Stimulated activated CD4-positive, alpha-beta T cell treated with anti-CD3 and anti-CD28 coated beads, Interleukin-1b, Interleukin-23, amount 100 ng/mL, for 48 hours (primary cell): ENCODE measurements at places on chromosomes 16 and 17.
A peak's percentile ranks its signal among the peaks of the same experiment; 100 is the strongest.

DNA sequence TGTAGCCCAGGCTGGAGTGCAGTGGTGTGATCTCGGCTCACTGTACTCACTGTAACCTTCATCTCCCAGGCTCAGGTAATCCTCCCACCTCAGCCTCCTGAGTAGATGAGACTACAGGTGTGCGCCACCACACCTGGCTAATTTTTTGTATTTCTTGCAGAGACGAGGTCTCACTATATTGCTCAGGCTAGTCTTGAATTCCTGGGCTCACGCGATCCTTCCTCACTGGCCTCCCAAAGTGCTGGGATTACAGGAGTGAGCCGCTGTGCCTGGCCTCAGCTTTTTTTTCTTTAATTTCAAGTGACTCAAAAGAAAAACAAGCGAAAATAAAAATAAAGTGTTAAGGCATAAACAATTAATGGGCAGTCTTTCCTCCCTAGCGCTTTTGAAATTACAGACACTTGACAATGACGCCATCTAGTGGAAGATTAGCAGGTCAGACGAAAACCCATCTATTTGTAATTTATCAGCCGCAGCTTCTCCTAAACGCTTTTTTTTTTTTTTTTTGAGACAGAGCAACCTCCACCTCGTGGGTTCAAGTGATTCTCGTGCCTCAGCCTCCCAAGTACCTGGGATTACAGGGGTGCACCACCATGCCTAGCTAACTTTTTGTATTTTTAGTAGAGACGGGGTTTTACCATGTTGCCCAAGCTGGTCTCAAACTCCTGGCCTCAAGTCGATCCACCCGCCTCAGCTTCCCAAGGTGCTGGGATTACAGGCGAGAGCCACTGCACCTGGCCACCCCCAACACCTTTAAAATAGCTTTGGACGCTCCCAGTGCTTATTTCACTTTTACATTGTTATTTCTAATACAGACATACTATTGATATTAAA lies 28.1 kb upstream of the PECAM1 start:
- DNase-seq, result no peak

- DNase-seq, result peak; percentile 88
Observed at GRCh38 chr16:70737377-70738082, 51.7 kb upstream of the MTSS2 start.

- no peak for DNase-seq
Observed at GRCh38 chr16:84502581-84502980, 1.9 kb downstream of the MEAK7 start.

GRCh38 chr16:85615852-85616606 lies 2.9 kb downstream of the GSE1 start:
- DNase-seq, result peak; percentile 76

DNA sequence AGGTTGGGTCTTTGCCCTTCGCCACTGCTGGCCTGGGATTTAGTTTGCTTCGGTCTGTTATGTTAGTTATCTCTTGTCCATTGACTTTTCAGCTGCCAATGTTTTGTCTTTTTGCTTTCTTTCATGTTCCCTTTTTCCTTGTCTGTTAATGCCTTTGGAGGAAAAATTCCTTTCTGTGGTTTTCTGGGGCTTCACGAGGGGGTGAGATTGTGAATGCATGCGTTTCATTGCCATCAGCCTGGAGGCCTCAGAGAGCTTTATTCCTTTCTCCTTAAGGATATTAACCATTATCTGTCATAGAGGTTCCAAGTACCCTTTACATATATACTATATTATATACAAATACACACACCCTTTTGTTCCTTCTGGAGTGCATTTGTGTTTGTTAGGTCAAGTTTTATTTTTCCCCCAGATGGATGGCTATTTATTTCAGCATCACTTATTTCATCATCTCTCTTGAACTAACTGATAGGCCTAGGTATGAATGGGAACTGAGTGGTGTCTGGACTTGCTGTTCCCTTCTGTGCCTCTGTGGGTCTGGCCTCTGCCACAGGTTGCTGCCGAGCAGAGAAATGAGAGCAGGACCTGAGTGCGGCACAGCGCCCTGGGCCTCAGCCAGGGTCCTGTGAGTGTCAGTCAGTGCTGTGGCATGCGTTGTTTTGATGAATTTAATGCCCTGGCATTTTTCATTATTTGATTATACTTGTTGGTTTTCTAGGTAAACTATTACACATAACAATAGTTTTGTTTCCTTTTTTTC lies 193.4 kb downstream of the LGALS9B start:
- peak; percentile 14 for DNase-seq

GRCh38 chr17:34847938-34848337 lies 113.3 kb downstream of the CCT6B start:
- DNase-seq, result no peak

DNA sequence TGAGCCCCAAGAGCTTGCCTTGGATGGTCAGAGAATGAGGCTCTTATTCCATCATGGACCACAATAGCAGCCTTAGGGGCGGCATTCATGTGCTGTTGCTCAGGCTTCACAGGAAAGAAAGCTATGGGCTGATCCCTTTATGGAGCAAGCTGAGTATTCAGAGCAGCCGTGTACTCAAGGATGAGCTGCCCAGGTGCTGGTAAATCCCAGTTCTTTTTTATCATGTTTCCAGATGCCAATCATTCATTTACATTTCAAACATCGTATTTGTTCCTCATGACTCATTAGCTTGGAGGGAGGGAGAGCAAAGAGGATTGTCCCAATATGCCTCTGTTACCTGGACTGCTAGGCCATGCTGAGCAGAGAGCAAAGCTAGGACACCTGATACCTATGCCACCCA lies 475.7 kb downstream of the SHISA9 start:
- no peak for DNase-seq

DNA sequence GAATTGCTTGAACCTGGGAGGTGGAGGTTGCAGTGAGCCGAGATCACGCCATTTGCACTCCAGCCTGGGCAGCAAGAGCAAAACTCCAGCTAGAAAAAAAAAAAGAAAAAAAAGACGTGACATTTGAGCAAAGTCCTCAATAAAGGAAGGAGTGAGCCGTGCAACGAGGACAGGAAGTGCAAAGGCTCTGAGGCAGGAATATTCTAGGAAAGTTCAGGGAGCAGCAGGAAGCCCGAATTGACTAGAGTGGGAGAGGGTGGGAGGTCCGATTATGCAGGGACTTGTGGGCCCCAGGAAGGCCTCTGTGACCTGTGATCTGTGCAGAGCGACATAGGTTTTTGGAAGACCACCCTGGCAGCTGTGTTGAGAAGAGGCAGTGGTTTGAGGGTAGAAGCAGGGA lies 8.6 kb upstream of the LASP1NB start:
- no peak for DNase-seq

DNA sequence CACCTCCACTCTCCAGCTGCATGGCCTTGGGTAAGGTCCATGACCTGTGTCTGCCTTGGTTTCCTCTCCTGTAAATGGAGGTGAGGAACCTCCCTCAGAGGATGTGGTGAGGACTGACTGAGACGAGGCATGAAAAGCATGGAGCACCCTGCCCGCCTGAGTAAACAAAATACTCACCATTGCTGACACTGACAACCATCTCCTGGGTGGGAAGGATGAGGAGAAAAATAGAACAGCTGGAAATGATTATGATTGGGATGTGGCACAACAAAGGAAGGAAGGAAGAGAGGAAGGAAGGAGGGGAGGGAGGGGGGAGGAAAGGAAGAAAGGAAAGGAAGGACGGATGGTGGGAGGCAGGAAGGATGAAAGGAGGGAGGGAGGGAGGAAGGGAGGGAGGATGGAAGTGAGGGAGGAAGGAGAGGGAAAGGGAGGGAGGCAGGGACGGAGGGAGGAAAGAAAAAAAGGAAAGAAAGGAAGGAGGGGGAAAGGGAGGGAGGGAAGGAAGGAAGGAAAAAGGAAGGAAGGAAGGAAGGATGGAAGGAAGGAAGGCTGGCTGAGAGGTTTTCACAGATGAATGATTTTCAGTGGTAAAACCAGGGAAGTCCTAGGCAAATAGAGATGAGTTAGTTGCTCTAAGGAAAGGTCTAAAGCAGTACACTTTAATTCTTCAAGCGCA lies 276.5 kb upstream of the XYLT1 start:
- DNase-seq, result no peak

- DNase-seq, result peak; percentile 84
Observed at GRCh38 chr16:79267781-79268180, 332.8 kb downstream of the MAF start.

DNA sequence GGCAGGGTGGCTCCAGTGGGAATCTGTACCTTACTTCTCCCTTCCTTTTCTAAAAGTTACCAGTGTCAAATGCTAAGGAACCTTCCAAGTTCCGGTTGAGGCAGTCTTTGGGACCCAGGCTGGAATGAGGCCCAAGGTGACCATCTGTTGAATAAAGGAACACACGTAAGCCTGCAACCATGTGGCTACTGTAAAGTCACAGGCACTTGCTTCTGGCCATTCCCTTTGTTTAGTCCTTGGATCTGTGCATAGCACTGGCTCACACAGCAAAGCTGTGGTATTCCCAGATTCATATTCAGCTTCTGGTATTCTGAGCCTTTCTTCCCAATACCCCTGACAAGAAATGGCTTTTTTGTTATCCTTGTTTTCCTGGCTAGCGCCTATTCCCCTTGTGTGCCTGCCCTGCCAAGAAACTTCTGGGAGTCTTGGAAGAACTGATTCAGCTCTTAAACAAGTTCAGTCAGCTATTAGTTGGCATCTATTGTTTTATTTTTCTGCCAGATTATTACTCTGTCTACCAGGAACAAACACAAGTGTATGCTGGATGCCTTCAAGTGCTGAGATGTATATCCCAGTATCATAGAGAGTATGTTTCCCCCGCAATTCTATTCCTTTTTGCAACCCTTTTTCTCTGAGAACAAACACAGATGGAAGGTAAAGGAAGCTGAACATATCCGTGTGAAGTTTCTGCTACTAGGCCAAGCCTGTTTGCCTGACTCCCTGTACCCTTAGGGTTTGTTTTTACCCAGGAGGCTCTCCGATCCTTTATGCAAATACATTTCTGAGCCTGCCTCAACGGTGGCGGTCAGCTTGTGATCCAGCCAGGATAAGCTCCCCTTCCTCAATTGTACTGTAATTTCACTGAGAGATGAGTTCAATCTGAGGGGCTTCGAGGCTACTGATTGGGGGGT lies 13.2 kb downstream of the TMEM238L start:
- no peak for DNase-seq

DNA sequence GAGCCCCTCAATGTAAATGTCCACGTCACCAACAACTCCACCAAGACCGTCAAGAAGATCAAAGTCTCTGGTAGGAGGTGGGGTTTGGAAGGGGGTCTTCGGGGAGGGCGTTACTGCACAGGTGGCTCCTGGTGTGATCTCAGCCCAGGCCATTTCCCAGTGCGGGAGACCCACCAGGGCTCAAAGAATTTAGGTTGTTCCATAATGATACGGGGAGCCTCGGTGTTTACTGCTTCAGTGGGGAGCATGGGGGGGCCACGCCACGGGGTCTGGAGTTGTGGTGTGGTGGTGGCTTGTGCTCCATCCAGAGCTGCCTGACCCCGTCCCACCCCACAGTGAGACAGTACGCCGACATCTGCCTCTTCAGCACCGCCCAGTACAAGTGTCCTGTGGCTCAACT lies 7.8 kb downstream of the ARRB2 start:
- no peak for DNase-seq

GRCh38 chr16:60304720-60305119 lies 1570.6 kb upstream of the GOT2 start:
- no peak for DNase-seq

- no peak for DNase-seq
Observed at GRCh38 chr16:50316102-50316847, 49.9 kb downstream of the ADCY7 start.

DNA sequence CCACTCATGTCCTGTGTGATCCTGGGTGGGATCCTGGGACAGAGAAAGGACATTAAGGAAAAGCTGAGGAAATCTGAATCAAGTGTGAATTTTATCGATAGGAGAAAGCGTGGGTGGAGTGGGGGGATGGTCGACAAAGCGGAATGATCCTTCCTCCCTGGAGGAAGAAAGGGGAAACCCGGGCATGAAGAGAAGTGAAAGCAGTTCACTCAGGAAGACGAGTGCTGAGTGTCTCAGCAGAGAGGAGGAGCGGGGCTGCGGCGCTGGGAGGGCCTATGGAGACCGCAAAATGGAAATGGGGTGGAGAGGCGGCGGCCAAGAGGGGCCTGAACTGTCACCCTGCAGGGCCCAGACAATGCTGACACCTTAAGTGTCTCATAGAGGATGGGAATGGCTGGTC lies 8.7 kb downstream of the ZDHHC7 start:
- no peak for DNase-seq

DNA sequence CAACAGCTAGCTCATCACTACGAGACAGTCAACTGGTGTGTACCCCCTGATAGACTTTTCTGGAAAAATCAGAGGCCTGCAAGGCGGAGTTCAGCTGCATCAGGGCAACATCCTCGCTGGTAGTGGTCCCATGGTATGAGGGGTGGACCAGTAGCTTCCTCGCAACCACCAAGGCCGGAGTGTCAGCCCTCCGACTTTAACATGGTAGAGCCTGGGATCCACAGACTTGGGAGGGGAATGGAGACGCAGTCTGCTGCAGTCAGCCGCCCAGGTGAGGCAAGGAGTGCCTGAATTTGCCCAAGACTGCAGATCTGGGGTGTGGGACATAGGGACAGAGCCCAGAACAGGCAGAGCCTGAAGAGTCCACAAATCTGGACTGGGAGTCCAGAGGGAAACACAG lies 13.4 kb downstream of the ZG16B start:
- no peak for DNase-seq

DNA sequence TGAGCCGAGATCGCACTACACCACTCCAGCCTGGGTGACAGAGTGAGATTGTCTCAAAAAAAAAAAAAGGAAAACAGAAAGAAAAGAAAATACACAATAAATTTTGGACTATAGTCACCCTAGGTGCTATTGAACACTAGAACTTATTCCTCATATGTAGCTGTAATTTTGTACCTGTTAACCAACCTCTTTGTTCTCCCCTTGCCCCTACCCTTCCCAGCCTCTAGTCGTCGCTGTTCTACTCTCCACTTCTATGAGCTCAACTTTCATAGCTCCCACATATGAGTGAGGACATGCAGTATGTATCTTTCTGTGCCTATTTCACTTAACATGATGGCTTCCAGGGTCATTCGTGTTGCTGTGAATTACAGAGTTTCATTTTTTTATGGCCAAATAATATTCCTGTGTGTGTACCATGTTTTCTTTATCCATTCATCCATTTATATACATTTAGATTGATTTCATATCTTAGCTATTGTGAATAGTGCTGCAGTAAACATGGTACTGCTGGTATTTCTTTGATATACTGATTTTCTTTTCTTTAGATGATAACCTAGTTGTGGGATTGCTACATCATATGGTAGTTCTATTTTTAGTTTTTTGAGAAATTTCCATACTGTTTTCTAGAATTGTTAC lies 28.3 kb downstream of the VPS35L start:
- no peak for DNase-seq

DNA sequence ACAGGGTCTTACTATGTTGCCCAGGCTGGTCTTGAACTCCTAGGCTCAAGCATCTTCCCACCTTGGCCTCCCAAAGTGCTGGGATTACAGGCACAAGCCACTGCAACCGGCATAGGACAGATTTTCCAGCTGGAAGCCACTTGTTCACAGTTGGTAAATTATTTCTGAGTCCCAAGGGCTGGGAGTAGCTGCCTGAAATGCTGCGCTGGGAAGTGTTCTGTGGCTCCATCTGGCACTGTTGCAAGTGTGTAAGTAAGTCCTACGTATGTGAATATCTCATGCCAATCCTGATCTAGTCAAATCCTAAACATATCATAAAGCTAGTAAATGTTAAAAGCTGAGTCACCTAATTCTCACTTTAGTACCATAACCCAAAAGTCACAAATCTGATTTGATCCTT lies 48.1 kb downstream of the YWHAE start:
- no peak for DNase-seq

GRCh38 chr17:4189280-4189679 lies 46.3 kb downstream of the CYB5D2 start:
- DNase-seq, result no peak

- DNase-seq, result no peak
Observed at GRCh38 chr17:48068491-48068961, 20.4 kb downstream of the NFE2L1 start.

- DNase-seq, result no peak
Observed at GRCh38 chr16:58855291-58855863, 121.3 kb upstream of the GOT2 start.
